ENCODE measurements at places on chromosomes 2 and 18. TPM values are rescaled to one million over a fixed set of nuclear protein-coding genes. Genes with fewer than 3 reads are reported as not detected.

FEV gene
- total RNA-seq, result 0.71 TPM

EFEMP1 gene
- 68.8 TPM for total RNA-seq

BCL2L11 gene
- total RNA-seq, result 8.3 TPM

CPLX4 gene
- total RNA-seq, result not detected

CD8B gene
- total RNA-seq, result 0.71 TPM

ERBB4 gene
- 0.14 TPM for total RNA-seq

ZNF804A gene
- 0.28 TPM for total RNA-seq

HEATR5B gene
- total RNA-seq, result 24.7 TPM

C18orf54 gene
- total RNA-seq, result 4.1 TPM

WDR33 gene
- 45.1 TPM for total RNA-seq

FAM110C gene
- total RNA-seq, result not detected

DTNB gene
- 7.8 TPM for total RNA-seq

MOCOS gene
- total RNA-seq, result 1.4 TPM

SNRNP200 gene
- 78.9 TPM for total RNA-seq

HRH4 gene
- not detected for total RNA-seq

SULT1C3 gene
- total RNA-seq, result not detected

TMEM150A gene
- 21.8 TPM for total RNA-seq

RAB17 gene
- total RNA-seq, result 0.36 TPM

CD28 gene
- total RNA-seq, result 2.9 TPM

SULT1C4 gene
- total RNA-seq, result 7.2 TPM

TBR1 gene
- not detected for total RNA-seq

CLHC1 gene
- 22.4 TPM for total RNA-seq

RALB gene
- 48.5 TPM for total RNA-seq

LPIN2 gene
- 20.4 TPM for total RNA-seq

CHRNG gene
- not detected for total RNA-seq

MARCHF4 gene
- 0.14 TPM for total RNA-seq

NTSR2 gene
- total RNA-seq, result not detected

IL1RL2 gene
- total RNA-seq, result 0.27 TPM

LAMA1 gene
- 0.27 TPM for total RNA-seq

SALL3 gene
- not detected for total RNA-seq

GREB1 gene
- 1.8 TPM for total RNA-seq

CYTIP gene
- 3.5 TPM for total RNA-seq

ADGRF3 gene
- total RNA-seq, result 0.28 TPM

FOSL2 gene
- 38.9 TPM for total RNA-seq

WDR43 gene
- total RNA-seq, result 31.9 TPM
